ENCODE measurements at places on chromosomes 4 and X.

GRCh38 chr4:145868637-145869409, 69.8 kb downstream of the ZNF827 start:
- peak; percentile 39 for DNase-seq

- no peak for DNase-seq
These were observed 42.8 kb downstream of the ZNF157 start for GRCh38 chrX:47413179-47413594.

DNA sequence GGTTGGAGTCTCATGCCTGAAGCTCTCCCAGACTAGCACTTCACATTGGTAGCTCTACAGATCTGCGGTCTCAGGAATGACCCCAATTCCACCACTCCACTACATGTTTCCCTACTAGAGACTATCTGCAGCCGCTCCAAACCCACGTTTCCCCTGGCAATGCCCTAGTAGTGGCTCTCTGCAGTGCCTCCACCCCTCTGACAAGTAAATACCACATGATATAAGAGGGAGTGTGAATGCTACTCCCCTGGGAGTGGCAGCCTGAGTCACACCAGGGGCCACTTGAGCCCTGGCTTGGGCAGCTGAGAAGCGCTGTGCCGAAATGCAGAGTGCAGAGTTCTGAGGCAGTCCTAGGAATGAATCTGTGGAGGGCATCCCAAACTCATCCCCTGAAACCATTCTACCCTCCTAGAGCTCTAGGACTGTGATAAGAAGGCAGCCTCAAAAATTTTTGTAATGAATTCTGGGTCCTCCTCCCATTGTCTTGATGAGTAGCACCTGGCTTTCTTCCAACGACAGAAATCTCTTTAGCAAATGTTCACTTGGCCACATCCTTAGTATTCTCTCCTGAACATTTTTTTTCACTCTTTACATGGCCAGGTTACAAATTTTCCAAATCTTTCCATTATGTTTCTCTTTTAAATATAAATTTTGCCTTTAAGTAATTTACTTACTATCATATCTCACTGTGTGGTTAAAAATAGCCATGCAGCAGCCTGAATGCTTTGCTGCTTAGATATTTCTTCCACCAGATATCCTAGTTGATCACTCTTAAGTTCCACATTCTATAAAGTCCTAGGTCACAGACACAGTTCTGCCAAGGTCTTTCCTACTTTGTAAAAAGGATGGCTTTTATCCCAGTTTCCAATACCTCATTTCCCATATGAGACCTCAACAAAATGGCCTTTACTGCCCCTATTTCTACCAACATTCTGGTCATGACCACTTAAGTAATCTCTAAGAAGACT, 160.2 kb upstream of the CPEB2 start:
- no peak for DNase-seq

DNA sequence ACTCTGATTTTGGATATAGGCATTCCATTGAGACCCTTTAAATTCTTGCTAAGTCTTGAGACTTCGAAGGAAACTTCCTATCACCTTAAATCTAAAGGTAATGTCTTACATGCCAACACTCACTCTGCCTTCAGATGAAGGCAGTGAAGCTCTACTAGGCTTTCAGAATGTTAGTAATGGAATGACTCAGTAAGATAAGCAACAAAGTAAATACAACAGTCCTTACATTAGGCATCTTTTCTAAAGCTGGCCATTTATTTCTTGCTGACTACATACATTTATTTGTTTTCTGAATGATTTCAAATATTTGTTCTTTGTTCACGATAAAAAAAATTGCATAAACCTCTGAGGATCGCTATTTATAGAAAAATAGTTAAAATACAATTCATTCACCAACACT, 43.5 kb downstream of the ASIC5 start:
- DNase-seq: no peak

DNA sequence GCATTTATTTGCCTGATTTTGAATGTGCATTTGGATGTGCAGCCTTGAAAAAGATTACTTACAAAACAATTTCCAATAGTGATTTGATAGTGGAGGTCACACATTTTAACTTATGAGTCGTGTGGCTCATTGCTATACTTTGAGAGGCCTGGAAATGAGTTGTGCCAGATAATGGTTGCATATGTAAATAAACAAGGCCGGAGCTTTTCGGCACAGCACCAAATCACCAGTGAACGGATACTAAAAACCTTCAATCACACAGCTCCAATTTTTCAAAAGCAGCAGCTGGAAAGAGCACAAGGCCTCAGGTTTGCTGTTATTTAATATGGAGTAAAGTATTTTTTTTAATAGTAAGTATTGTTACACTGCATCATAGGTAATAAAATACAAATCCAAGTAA, 57.2 kb downstream of the NPY5R start:
- DNase-seq: no peak

GRCh38 chr4:146049802-146050201, 111.2 kb upstream of the ZNF827 start:
- no peak for DNase-seq

DNA sequence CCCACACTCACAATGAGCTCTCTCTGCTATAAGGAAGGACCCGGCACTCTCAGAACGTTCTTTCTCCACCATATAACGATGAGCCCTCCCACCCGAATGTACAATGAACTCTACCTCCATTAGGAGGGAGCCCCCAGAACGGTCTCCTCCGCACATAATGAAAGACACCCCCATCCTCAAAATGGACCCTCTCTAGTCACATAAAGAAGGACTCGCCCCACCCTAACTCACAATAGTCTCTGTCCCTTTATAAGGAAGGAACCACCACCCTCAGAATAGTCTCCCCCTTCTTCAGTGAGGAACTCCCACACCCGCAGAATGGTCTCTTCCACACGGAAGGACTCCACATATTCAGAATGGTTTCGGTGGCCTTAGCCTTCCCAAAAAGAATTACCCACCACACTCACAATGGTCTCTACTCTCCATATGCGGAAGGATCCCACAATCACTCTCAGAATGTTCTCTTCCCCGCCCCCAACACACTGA, 477 bp downstream of the SLC35A2 start:
- peak; percentile 51 for DNase-seq

GRCh38 chr4:6962211-6963041, 52.8 kb downstream of the TBC1D14 start:
- no peak for DNase-seq

DNA sequence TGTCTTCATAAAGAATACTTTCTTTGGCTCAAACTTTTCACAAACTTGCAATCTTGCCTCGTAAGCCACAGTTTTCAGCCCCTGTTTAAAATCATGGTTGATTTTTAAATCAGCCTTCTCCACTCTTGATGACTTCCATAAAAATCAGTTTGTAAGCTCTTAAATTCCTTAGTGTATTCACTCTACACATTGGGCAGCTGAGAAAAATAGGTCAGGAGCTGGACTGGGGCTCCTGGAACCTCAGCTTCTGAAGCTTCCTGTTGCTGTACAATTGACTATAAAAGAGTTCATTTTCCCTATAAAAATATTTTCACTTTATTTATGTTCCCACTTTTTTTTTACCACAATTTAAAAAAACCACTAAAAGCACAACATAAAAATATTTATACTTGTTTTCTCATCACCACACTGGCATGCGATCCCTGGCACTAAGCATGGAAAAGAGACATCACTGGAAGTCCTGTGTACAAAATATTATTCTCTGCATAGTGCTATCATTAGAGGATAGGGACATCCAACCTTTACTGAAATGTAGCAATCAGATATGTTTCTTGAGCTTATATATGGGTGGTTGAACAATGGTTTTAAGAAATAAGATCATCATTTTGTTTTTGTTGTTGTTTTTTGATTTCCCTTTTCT, 345.7 kb downstream of the FBXO8 start:
- no peak for DNase-seq

- peak; percentile 81 for DNase-seq
These were observed 840 bp upstream of the CLCN3 start for GRCh38 chr4:169619518-169619957.

DNA sequence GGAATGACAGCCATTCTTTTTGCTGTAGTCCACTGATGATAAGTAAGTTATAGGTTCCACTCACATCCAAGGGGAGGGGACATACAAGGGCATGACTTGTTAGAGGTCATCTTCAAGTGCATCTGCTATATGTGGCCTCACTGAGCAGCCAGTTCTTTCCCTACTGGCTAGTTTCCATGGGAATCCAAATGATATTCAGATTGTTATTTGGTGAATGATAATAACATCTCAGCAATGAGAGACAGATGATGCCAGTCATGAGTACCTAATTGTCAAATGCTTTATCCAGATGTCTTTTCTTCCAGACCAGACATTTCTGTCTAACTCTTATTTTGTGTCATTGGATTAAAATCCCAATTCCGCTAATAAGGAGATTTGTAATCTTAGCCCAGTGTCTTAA, 460.4 kb upstream of the BOD1L1 start:
- no peak for DNase-seq

DNA sequence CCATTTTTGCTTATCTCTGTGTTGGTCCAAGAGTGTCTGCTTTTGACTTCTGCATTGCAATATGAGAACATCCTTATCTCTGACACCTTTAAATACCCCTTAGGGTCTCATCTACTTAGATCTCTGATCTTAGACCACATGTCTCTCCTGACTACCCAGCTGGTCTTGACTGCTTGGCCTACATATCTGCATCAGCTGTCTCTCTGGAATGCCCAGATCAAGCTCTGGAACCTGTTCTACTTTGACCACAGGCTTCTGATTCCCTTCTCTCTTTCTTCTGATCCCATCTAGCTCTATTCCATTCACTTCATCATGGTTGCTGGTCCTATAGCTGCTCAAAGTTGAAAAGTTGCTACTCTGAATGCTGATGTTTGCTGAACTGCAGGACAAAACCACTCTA, 301.2 kb downstream of the MAPK10 start:
- DNase-seq: no peak

GRCh38 chr4:73311428-73311827, 52.8 kb upstream of the ANKRD17 start:
- DNase-seq: peak; percentile 43

- DNase-seq: no peak
These were observed 7.6 kb upstream of the LNX1 start for GRCh38 chr4:53598901-53599300.

- DNase-seq: peak; percentile 93
These were observed 3.7 kb upstream of the C4orf36 start for GRCh38 chr4:86895692-86896488.

DNA sequence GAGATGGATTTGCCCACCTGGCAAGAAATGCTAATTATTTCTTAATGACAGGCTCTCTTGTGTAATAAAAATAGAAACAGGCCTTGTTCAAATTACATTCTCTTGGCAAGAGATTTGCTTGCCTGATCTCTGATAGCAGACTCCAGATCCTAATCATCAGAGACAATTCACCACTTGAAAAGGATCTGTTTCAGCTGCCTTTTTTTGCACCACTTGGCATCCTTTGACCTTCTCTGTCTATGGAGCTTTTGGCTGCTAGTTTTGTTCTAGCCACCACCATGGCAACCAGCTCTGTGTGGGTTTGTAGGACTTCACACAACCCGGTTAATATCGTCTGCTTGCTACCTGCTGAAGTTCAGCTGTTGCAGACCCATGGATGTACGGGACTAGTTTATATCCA, 241.1 kb upstream of the TLL1 start:
- DNase-seq: no peak

GRCh38 chr4:57444671-57445070, 334.5 kb upstream of the IGFBP7 start:
- DNase-seq: no peak

DNA sequence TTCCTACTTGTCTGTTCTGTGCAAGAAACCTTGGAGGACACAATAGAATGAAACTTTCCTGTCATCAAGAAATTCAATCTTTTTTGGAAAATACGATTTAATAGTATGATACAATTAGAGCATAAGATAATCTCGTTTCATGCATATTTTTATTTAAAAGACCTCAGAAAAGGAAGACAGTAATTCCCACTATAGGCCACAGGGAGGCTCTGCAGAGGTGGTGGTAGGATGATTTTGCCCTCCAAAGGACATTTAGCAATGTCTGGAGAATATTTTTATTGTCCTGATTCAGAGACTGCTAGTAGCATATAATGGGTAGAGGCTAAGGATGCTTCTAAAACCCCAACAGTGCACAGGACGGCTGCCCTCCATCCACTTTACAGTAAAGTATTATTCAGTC, 68.7 kb downstream of the PAK3 start:
- peak; percentile 12 for DNase-seq

- DNase-seq: peak; percentile 44
These were observed 36.0 kb upstream of the SPANXC start for GRCh38 chrX:141278306-141278705.

GRCh38 chrX:153714256-153714655, 9.9 kb downstream of the BCAP31 start:
- no peak for DNase-seq

DNA sequence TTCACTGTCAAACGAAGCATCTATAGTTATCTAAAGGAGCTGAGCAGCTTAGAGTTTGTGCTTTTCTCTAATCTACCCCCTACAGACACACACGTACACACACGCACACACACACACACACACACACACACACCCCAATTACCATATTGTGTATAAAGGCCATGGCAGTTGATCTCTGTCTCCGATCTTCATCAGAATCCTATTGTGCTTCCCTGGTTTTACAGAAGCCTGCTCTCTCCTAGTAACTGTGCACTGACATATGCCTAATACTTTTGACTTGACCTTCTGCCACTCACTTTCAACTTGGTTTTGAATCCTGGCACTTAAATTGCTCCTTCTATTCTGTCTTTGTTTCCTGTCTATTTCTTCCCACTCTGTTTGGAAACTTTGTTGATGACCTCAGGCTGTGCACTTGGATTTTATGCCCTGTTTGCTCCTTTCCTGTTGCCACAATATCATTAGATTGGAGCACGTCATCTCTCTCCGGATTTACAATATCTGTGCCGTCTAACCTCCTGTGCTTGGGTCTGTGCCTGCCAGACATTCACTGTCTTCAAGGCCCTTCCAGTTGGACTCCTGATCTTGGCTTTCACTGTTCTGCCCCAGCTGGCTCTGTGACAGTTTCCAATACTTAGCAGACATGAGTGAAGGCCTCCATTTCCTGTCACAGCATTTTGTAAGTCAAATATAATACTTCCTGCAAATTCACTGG, 928.1 kb downstream of the FAT4 start:
- DNase-seq: no peak

DNA sequence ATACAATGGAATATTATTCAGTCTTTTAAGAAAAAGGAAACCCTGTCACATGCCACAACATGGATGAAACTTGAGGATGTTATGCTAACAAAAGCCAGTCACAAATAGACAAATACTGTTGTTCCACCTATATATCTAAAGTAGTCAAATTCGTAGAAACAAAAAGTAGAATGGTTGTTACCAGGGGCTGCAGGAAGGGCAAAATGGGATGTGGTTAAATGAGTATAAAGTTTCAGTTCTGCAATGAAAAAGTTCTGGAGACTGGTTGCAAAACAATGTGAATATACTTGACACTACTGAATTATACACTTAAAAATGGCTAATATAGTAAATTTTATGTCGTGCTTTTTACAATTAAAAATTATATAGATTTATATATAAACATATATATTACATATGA, 12.2 kb downstream of the SPOCK3 start:
- peak; percentile 4 for DNase-seq

DNA sequence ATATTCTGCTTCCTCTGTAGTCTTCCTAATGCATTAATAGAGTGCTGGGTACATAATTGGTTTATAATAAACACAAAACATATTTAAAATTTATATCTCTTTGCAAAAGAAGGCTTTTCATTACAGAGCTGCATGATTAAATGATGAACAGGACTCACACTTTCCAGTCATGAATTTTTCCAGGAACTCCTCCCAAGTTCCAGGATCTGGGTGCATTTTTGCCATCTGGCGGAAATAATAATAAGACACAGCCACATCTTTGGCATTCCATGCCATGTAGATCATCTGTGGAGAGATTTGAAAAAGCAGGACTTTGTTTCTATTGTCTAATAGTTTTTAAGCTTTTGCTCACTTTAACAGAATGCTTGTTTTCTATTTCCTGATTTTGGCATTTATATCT, 40.2 kb upstream of the SULT1B1 start:
- no peak for DNase-seq

GRCh38 chrX:25072247-25072646, 56.5 kb upstream of the ARX start:
- DNase-seq: peak; percentile 65

Data from hematopoietic multipotent progenitor cell treated with erythropoietin and hydrocortisone succinate and interleukin-3 and kit ligand, for 6 days (in vitro differentiated cells).